ENCODE measurements at places on chromosomes 12 and 14. TPM values are rescaled to one million over a fixed set of nuclear protein-coding genes. Genes with fewer than 3 reads are reported as not detected.

The OR6C1 gene
- not detected for total RNA-seq

The HAL gene
- 2.3 TPM for total RNA-seq

GRCh38 chr12:64946132-64946829, 121.8 kb downstream of the TBC1D30 start:
- no peak overlapping the region for H3K4me3 ChIP-seq
- no peaks in the 10 kb centered on the region for H3K36me3 ChIP-seq
- no peaks in the 10 kb centered on the region for H3K27me3 ChIP-seq
- no peak overlapping the region for H3K27ac ChIP-seq
- H3K4me1 ChIP-seq: peaks cover 62% of the 10 kb centered on the region

The GLIPR1L1 gene
- total RNA-seq: not detected

DNA sequence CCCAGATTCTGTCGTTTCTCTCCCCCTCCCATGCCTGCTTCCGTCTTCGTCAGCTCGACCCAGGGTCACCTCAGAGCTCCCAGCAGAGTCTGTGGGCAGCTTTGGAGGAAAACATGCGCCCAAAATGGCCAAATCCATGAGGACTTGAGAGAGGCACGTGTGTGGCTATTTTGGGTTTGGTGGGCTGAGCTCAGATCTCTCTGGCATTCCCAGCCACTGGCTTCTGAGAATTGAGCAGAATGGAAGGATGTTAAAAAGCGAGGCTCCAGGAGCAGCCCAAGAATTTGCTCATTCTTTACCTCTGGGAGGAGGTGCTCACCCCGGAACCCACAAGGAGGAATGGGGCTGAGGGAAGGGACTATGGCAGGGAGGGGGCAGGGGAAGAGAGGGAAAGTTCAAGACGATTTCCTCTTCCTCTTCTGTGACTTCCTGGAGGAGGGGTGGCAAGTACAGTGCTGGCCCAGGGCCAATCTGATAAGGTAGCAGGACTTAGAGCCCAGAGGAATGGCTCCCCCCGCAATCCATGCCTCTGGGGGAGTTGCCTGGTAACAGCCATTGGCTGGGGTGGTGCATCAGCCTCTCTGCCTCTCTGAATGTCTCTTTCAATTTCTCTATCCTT, 20.1 kb downstream of the TSPAN9 start:
- H3K27ac ChIP-seq: peak overlapping the region; percentile 89
- H3K4me1 ChIP-seq: peaks cover 20% of the 10 kb centered on the region
- peak; percentile 94 for DNase-seq
- H3K4me3 ChIP-seq: no peak overlapping the region
- H3K27me3 ChIP-seq: no peaks in the 10 kb centered on the region
- peaks cover 6% of the 10 kb centered on the region for H3K36me3 ChIP-seq

DNA sequence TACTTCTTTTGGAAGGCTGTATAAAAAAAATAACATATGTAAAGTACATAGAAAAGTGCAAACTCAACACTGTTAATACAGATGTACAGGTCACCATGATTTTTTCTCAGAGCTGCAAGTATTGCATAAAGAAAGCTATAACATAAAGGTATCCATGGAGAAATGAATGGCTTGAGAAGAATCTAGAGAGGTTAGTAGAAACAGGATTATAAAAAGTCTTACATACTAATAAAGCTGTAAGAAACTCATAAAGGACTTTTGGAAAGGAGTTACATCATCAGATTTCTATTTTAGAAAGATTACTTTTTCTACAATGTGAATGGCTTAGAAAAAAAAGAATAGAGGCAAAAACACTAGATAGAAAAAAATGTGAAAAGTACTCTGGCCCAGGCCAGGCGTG, 46.4 kb downstream of the R3HDM2 start:
- H3K4me1 ChIP-seq: no peaks in the 10 kb centered on the region
- H3K4me3 ChIP-seq: no peak overlapping the region
- no peaks in the 10 kb centered on the region for H3K27me3 ChIP-seq
- no peaks in the 10 kb centered on the region for H3K36me3 ChIP-seq

The FERMT2 gene
- total RNA-seq: 170 TPM

Data from lung (tissue), 17 donors.